Activated CD8-positive, alpha-beta memory T cell treated with anti-CD3 and anti-CD28 coated beads, Interleukin-2, amount 50 U/mL, for 4 hours (primary cell): ENCODE measurements at places on chromosomes 16 and 17.

- no peak for DNase-seq
Observed at GRCh38 chr16:83482545-83483162, 325.1 kb upstream of the HSBP1 start.

GRCh38 chr17:5500247-5500588 lies 13.9 kb downstream of the MIS12 start:
- no peak for DNase-seq

- no peak for DNase-seq
Observed at GRCh38 chr16:65098916-65099315, 22.9 kb downstream of the CDH11 start.

GRCh38 chr17:67578142-67578457 lies 139.6 kb upstream of the NOL11 start:
- no peak for DNase-seq

DNA sequence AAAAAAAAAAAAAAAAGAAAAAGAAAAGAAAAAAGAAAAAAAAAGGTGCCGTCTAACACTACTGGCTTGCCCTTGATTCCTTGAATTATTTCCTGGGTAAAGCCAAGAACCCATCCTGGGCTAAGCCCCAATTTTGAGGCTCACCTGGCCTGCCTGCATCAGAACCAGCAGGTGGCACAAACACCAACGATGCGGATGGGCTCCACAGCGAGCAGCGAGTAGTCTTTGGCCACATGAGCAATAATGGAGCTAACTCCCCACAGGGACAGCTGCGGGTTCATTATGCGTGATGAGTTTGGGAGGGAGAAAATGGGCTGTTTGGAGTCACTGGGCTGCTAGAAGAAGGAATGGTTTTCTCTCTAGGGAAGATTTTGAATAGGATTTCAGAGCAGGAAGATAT lies 91.1 kb downstream of the ASIC2 start:
- DNase-seq: no peak

GRCh38 chr16:4067262-4068001 lies 48.8 kb downstream of the ADCY9 start:
- DNase-seq: no peak

- peak; percentile 97 for DNase-seq
Observed at GRCh38 chr17:781805-782731, at the start of the genes GLOD4 and MRM3. Gene GLOD4 (minus strand): TSS chr17:782280. CDS start chr17:782255, 25 bp downstream. Gene MRM3 (plus strand): TSS chr17:782353. CDS start chr17:782379, 26 bp downstream.

DNA sequence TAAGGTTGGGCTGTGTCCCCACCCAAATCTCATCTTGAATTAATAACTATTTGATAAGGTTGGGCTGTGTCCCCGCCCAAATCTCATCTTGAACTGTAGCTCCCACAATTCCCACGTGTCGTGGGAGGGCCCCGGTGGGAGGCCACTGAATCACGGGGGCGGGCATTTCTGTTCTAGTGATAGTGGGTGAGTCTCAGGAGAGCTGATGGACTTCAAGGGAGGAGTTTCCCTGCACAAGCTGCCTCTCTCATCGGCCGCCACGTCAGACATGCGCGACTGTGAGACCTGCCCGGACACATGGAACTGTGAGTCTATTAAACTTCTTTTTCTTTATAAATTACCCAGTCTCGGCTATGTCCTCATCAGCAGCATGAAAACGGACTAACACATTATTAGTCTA lies 44.9 kb upstream of the METRNL start:
- no peak for DNase-seq

DNA sequence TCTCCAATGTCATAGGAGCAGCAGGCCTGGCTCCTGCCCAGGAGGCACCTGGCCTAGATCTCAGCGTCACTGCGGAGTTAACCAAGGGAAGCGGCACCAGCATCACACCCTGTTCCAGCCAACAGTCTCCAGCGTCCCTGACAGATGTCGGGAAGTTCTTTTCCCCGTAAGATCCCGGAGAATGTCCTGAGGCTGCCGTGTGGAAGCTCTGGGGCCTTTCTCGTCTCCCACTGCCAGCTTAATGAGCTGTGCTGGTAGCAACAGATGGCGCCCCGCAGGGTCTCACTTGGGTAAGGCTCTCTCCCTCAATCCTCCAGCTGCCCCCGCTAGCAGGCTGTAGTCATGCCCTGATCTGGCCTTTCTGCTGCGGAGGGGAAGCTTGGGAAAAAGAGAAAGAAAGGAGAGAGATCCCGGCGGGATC lies 57.5 kb downstream of the MARCHF10 start:
- DNase-seq: no peak

GRCh38 chr17:80918731-80919130 lies 72.9 kb upstream of the CHMP6 start:
- DNase-seq: no peak

GRCh38 chr17:75205793-75206163 lies 299 bp downstream of the NUP85 start:
- DNase-seq: no peak

DNA sequence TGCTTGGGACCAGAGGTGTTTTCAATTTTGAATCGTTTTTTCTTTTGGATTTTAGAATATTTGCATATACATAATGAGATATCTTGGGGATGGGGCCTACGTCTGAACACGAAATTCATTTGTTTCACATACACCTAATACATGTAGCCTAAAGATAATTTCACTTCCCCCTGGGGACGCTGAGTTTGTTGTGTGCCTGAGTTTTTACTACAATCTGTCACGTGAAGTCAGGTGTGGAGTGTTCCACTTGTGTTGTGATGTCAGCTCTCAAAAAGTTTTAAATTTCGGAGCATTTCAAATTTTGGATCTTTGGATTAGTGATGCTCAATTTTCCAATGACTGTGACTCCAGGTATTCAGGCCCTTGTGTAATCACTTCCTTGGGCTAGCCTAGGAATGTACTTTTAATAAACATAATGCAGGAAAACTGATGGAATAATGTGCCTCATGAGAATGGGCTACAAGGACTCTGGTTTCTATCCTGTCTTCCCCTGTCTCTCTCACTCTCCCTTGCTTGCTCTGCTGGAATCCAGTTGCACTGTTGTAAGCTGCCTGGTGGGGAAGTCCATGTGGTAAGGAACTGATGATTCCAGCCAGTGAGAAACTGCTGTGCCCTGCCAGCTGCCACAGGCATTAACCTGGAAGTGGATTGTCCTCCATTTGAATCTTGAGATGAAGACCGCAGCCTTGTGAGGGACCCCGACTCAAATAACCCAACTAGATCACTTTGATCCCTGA lies 403.8 kb downstream of the SHISA9 start:
- DNase-seq: no peak

DNA sequence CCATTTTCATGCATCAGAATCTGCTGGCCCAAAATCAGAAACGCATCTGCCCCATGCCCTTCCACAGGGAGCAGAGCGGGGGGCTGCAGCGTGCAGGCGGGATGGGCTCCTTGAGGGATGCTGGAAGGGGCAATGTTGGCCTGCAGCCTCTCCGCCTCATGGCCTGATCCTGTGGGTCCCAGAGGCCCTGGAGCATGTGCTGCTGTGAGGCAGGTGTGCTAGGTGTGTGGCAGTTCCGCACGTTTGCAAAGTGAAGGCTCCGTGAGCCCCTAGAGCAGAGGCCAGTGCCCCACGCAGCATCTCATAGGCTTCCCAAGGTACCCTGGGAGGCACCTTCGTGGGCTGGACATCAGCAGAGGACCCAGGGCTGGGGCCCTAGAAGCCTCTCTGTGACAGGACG lies 36.4 kb upstream of the CDH15 start:
- DNase-seq: no peak

DNA sequence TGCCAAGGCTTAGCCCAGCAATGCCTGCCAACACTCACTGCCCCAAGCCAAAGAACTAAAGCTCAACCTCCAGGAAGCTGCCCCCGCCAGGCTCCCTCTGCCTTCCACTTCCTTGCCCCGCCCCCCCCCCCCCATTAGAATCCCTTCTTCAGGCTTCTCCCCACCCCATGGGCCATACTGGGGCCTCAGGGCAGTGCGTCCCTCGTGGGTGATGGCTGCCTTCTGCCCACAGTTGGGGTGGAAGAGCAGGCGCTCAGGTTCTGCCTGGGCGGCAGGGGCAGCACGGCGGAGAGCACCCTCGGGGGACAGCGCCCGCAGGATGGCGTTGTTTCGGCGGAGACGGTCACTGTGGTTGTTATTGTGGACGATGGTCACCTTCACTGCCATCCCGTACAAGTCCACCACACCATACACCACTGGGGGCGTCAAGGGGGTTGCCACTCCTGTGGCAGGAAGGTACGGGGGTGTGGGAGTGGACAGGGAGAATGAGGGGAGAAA lies 4.1 kb downstream of the NEURL4 start:
- no peak for DNase-seq

DNA sequence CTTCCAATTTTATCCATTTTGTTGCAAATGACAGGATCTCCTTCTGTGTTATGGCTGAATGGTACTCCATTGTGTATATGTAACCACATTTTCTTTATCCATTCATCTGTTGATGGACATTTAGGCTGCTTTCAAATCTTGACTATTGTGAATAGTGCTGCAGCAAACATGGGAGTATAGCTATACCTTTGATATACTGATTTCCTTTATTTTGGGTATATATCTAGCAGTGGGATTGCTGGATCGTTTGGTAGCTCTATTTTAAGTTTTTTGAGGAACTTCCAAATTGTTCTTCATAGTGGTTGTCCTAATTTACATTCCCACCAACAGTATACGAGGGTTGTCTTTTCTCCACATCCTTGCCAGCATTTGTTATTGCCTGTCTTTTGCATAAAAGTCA lies 67.8 kb downstream of the BRIP1 start:
- no peak for DNase-seq

GRCh38 chr17:29807520-29808361 lies 122.3 kb downstream of the SSH2 start:
- peak; percentile 72 for DNase-seq

DNA sequence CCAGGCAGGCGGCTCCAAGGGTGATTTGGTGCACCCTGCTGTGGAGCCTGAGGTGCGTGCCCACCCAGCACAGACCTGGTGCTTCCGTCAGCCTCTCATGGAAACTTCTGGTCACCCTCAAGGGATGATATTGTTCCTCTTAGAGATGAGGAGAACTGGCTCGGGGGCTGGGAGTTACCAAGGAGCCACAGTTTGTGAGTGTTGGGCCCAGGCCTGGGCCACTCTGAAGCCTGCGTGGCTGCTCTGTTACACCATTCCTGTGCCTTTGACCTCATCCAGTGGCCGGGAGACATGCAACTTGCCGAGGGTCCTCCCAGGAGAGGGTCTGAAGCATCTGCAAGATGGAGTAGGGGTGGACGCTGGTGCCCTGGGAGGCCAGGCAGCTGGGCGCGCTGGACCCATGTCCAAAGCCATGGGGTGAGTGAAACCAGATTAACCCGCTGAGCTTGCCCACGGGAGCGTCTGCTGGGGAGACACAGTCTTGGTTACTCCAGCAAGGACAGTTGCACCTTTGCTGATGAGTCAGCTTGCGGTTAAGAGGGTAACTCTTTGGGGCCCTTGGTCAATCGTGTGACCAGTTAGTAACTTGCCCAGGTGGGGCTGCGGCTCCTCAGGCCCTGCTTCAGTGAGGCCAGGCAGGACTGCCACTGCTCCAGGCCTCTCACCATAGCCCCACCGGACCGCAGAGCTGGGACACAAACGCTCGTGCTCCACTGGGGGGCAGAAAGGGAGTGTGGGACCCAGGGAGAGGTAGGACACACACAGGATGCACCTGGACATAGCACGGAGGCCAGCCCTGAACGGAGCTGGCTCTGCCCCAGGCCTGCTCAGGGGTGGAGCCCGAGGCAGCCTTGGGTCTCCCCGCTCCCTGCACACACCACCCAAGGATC lies 7.5 kb downstream of the C16orf90 start:
- DNase-seq: no peak
